SK-MEL-5 (cell line): ENCODE measurements at places on chromosomes 1 and 21. TPM values are rescaled to one million over a fixed set of nuclear protein-coding genes. Genes with fewer than 3 reads are reported as not detected.

DNA sequence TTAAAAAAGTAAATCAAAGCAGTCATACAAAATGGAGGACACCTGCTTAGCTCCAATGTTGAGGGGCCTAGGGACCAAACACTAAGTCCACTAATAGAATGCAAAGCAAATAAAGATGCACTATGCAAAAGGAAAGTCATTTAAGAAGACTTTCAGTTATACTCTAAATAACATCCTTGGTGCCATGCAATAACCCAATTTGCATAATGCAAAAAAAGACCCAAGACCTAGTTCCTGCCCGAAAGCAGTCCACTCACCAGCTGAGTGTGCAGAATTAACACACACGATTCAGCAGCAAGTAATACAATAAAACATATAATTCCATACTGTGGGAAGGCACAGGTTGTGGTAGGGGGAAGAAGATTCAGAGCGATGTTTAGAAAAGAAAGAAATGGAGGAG, 101.8 kb downstream of the TGFBR3 start:
- DNase-seq: no peak

- DNase-seq: no peak
Measured at GRCh38 chr1:109837852-109838570, 72.6 kb upstream of the CSF1 start.

The S100A7 gene
- total RNA-seq: not detected in 2 replicates

DNA sequence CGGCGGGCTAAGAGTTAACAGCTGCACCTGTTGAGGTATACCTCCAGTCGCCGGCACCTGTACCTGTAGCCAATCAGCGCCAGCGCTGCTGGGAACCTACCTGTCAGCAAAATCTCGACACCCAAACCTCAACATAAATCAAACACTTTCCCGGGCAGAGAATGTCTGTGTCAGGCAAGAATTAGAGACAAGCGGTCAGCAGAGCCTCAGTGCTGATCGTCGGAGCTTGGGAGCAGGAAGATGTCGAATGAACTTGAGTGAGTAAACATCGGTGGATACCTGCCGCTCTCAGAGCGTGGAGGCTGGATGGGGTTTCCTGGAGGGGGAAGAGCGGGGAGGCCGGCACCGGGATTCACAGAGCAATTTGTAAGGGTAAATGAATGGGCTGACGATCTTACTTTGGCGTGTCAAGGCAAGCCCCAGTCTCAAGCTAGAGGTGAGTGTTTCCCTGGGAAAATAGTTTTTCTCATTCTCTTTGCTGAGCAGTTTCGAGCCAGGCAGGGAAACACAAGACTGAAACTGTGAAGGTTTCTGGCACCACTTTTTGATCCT, at the start of gene GRHL3:
Gene GRHL3, plus strand, starts transcription at position 46 of the 552 bp plus-strand sequence. Its CDS starts 195 bp downstream, at position 241.
- no peak for DNase-seq

The VAV3 gene
- 2.2 and 2.7 TPM in 2 replicates for total RNA-seq

DNA sequence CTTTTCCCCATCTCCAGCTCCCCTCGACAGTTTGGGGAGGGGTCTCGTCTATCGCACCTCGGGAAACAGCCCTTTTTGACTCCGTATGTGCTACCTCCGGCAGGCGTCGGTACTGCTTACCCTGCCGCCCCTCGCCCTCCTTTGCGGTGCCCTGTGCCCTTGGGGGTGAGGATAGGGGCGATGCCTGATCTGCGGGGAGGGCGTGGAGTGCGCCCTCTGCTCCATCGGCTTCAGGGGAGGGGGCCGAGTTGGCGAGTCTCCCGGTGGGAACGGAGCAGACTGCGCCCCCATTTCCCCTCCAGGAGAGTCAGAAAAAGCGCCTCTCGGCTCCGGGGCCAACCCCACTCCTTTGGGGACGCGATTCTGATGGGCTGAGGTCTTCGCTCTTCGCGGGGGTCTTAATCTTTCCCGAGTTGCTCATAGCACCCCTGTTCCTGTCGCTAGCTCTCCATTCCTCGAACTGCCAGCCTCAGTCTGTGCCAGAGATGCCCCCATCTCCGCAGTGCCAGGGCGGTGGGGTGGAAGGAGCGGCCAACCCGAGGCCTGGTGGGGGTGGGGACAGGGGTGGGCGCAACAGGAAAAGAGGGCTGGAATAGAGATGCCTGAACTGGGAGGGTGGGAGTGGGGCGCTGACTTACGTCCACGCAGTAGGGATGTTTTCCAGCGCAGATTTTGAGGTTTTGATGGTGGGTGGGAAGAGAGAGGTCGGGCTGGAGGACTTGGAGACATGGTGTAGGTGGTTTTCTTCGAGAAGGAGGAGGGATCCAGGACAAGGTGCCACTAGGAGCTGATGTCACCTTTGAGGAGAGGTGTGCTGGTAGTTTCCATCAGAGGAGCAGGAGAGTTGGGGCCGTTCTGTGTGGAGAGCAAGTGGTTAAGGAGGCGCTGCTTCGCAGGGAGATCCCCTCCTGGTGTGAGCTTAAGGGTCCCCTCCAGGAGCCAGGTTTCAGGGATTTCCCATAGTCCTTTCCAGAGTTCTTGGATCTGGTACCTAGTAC, 674 bp downstream of the PPFIA4 start:
- no peak for DNase-seq

GRCh38 chr1:202565890-202566602, 144.2 kb downstream of the SYT2 start:
- peak; percentile 63 for DNase-seq

DNA sequence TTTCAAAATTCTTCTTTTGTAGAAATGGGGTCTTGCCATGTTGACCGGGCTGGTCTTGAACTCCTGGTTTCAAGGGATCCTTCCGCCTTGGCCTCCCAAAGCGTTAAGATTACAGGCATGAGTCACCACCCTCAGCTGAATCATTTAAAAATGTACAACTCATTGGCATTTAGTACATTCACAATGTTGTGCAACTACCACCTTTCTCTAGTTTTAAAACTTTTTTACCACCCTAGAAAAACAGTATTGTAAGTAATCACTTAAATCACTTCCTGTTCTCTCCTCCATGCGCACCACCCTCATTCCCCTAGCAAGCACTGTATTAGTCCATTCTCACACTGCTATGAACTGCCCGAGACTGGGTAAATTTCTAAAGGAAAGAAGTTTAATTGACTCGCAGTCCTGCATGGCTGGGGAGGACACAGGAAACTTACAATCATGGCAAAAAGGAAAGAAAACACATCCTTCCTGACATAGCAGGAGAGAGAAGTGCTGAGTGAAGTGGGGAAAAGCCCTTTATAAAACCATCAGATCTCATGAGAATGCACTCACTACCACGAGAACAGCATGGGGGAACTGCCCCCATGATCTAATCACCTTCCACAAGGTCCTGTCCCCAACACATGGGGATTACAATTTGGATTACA, 14.4 kb upstream of the THEM5 start:
- no peak for DNase-seq

GRCh38 chr1:81237473-81238089, 563.2 kb upstream of the ADGRL2 start:
- no peak for DNase-seq

The LAMTOR5 gene
- total RNA-seq: 206 and 246 TPM in 2 replicates

- DNase-seq: no peak
Measured at GRCh38 chr21:34221331-34222030, 142.3 kb upstream of the KCNE2 start.

DNA sequence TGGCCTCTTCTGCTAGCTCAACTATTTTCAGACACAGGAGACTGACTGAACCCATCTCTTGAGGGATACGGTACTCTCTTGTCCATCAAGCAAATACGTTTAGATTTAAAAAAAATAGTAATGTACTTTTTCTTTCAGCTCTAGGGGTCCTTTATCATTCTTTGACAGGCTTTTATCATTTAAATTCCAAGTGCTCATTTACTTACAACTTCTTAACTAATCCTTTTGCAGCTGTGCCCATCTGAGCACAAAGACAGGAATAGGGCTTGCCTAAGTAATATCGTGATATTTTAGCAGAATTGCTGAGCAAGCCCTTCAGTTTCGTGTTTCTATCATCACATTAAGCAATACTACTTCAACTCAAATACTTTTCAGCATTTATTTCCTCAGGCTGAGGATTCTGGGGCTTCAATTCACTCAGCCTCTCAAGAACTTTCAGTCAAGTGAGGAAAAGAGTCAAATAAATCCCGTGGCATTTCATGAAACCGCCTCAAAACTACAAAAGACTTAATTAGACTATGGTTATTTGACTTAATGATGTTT, 317.6 kb downstream of the BACH1 start:
- DNase-seq: no peak

DNA sequence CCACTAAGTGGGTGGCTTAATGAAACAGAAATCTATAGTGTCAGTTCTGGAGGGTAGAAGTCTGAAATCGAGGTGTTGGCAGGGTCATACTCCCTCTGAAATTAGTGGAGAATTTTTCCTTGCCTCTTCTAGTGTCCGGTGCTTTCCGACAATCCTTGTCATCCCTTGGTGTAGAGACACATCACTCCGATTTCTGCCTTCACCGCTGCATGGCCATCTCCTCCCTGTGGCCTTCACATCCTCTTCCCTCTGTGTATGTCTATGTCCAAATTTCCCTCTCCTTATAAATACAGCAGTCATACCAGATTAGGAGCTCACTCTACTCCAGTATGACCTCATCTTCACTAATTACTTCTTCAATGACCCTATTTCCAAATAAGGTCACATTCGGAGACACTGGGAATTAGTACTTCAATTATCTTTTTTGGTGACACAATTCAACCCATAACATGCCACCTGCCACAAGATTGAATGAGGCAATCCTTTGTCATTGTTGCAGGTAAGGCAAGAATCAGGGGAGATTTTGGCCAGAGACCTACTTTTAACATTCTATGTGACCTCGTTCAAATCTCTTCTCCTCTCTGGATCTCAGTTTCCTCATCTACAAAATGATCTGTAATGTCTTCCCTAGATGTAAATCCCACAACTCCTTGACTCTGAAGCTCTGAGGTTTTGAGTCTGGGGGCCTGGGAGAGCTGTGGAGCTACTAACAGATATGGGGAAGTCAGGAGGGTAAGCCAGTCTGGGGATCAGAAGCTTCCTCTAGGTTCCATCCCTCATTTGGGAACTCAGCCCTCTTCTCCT, 16.1 kb downstream of the NAV1 start:
- DNase-seq: no peak

The ARHGEF16 gene
- 0.45 and 0.58 TPM in 2 replicates for total RNA-seq

DNA sequence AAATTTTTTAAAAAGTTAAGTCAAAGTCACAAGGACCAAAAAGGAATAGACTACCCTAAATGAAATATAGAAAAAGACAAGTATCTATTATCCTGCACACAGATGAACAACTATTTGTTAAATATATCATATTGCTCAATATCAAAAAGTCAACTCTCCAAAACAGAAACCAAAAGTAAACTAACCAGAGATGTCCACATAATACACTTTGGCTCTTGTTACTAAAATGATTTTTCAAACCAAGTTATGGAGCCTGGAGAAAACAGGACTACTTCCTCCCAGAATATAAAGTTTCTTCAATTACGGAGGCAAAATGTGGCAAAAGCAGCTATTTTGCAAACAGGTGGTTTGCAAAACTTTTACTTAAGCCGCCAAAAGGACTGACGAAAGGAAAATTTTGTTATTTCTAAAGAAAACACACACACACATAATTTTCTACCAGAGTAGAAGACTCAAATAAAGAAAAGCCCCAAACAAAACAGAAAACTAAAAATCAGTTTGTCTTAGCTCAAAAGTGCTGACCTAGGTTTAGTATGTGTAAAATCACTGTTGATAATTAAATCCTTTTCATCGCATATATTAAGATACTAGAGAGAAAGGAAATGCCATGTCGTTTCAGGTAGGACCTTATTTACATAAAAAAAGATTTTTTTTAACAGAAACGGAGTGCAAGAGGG, 1.1 kb downstream of the DPYD start:
- no peak for DNase-seq

- DNase-seq: no peak
Measured at GRCh38 chr1:13935336-13935735, 235.3 kb downstream of the PRDM2 start.

DNA sequence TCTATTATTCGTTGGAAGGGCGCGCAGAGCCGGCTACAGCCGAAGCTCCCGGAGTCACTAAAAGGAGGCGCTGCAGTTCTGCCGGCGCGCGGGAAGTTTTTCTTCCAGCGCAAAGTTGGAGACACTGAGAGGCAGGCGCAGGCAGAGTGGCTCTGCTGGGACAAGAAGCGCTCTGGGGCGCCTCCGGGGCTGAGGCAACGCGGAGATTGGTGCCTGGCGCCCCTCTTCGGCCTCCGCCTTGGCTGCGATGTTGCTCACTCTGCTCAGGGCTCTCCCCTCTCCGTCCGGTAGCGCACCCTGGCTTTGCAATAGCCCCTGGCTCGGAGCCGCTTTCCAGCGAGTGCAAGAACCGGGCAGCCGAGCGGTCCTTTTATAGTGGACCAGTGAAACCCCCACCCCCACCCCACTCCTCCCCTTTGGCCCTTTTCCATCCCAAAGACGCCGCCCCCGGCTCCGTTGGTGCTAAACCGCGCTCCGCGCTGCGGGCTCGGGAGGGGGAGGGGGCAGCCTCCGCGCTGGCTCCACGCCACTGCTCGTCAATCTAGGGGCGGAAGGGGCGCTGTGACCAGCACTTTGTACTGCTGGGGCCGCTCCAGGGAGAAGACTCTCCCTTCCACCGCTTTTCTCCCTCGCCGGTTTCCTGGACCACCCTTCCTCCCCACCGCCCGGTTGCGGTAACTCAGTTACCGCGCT, at the start of gene ADAMTS1:
Gene ADAMTS1, minus strand, starts transcription at position 344 of the 693 bp plus-strand sequence. CDS start 455 bp downstream, outside the sequence.
- DNase-seq: peak; percentile 84

DNA sequence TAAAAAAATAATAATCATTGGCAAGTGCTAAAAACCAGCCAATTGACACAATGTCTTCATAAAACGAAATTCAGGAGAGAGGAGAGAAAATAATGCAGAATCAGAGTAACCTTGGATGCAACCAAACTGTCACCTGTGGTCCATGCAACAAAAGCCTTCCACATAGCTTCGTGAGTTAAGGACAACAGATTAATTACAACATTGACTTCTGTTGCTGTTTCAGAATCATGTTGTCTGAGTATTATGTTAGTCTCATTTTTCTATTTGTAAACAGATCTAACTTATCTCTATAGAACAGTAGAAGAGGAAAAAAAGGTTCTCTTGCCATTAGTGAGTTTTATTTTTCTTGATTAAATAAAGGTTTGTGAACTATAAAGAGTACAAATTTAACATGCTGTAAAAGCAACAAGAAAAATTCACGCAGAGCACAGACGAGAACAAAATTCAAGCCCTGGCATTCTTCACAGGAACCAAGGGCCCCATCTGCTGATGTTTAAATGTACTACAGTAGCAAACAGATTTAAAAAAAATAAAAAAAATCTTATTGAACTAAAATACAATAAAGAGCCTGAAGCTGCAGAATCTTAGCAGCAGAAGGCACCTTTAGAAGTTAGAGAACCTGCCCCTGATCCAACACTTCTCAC, 381.1 kb upstream of the PKN2 start:
- peak; percentile 31 for DNase-seq
